ENCODE measurements at places on chromosomes 6 and 20.

GRCh38 chr6:89483111-89483720 is 50.3 kb downstream of the ANKRD6 start:
- DNase-seq, result no peak

DNA sequence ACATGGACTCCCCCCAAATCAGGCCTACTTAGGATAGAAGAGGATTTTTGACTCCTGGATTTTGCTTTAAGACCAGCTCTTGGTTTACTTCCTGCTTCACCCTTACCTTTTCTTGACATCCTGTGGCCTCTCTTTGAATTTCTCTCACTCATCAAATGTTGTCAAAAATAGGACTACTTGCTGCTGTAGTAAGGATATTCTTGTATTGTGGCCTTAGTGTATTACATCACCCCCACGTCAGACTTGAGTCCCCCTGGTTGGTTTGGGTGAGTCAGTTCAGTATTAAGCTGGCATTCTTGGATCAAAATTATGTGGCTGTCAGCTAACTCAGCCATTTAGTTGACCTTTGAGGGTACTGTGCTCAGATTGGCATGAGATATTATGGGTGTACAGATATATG is 1.1 kb downstream of the TPX2 start:
- no peak for DNase-seq

- peak; percentile 2 for DNase-seq
Measured at GRCh38 chr20:50172347-50173013, 18.1 kb upstream of the CEBPB start.

DNA sequence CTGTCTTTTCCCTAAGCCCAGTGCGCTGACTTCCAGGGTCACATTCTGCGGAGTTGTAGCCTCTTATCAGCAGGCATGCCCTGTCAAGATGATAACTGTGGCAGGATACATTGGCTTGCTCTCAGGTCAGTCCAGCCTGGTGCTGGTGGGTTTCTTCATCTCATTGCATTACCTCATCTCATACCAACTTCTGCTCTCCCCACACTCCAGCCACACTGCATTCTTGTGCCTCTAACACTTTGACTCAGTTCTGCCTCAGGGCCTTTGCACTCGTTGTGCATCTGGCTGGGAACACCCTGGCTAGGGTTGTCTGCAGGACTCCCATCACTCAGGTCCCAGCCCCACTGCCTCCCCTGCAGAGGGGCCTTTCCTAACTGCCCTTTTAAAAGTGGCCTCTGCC is 110.3 kb upstream of the BACH2 start:
- no peak for DNase-seq

GRCh38 chr20:24958506-24959385 is 9.7 kb downstream of the CST7 start:
- no peak for DNase-seq

GRCh38 chr20:19828232-19828631 is 70.2 kb downstream of the RIN2 start:
- no peak for DNase-seq

DNA sequence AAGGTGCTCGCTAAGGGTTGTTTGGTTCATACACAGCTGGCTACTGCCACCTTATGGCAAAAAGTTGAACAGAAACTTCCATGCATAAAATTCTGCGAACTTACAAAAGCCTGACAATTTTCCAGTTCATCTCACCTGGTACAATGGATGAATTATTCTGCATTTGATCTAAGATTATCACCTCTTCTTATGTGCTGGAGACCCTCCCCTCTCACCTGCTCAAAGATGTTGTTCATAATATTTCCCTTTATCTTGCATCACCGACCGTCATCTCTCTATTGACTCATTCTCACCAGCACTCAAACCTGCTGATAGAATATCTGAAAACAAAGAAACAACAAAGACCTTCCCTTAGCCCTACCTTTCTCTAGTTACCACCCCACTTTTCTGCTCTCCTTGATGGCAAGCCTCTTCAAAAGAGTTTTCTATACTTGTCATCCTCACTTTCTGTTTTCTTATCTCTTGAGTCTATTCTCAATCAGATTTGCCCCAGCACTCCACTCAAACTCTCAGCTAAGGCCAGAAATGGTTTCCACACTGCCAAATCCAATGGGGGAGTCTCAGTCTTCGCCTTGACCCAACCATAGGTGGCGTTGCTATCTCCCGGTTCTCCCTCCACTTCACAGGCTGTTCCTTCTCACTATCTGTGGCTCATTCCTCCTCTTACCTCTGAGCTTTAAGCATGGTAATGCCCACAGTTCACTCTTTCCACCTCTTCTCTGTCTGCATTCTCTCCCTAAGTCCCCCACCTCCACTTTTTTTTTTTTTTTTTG is 25.8 kb downstream of the SNRNP48 start:
- DNase-seq, result peak; percentile 37

DNA sequence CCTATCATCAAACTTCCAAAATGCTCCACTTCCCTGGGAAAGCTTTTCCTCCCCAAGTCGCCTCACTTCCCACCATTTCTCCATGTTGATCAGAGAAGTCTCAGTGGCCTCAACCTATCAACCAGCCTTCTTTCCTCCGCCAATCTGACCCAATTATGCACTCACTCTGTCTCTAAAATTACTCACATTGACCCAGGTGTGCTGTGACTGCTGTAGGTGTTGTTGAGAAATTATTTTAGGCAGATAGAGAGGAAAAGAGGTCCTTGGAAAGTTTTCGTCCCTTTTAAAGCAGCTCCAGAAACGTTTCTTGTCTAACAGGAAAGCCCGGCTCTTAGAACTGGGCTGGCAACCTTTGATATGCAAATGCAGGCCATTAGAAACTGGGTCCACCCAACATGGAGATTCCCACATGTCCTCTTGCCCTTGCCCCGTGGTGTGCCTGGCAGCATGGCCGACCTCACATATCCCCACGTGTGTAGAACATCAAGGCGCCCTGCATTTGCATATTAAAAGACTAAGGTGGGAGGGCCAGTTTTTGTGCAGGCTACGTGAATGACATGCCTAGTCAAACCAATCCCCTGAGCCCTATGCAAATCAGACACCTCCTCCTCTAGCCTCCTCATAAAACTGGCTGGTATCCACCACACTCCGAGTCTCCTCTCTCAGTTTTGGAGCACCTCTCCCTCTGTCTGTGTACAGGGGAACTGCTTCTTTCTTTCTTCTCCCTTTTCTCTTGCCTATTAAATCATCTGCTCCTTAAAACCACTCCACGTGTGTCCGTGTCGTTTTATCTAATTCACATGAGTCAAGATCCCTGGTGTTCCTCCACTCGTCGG is 12.9 kb downstream of the IPCEF1 start:
- peak; percentile 30 for DNase-seq

DNA sequence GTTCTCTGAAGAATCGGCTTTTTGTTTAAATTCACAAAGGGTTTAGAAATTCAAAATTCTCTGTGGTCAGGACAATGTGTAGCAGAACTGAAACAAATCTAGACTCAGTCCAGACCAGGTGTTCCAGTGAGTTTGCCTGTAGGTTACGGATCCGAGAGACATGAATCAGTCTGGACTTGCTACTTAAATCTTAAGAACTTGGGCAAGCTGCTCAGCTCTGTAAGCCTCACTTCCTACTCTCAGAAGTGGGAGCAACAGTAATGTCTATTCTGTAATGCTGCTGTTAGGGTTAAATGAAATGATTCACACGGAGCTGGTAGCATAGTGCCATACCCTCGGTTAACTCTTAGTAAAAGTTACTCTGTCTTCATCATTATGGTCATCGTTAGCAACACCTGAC is 37.7 kb downstream of the HECA start:
- DNase-seq, result no peak

- no peak for DNase-seq
Measured at GRCh38 chr6:14153228-14153627, 35.7 kb downstream of the CD83 start.

GRCh38 chr20:3732327-3733118 is at the start of gene HSPA12B:
TSS of gene HSPA12B (plus strand) at chr20:3732685. CDS start at chr20:3738675, 5,990 bp downstream.
- DNase-seq, result no peak

DNA sequence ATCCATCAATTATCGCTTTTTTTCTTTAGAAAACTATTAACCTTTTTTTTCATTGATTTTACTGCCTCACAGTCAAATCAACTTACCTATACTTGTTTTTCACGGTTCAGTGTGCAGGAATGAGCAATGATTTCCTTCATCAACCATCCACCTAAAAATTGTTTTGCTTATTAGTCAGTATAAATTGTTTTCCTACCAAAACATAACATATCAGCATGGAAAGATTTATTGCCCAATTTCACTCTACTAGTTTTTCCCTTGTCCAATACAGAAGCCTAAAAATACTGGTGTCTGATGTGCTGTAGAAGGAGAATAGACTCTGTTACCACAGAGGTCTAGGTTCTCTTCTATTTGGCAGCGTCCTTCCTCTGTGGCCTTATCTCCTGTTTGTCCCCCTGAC is 558.2 kb upstream of the CITED2 start:
- DNase-seq, result no peak

- no peak for DNase-seq
Measured at GRCh38 chr6:40461643-40462042, 125.5 kb downstream of the LRFN2 start.

- no peak for DNase-seq
Measured at GRCh38 chr6:166268431-166268830, 39.8 kb downstream of the PRR18 start.

GRCh38 chr6:137903933-137904821 is 37.1 kb downstream of the TNFAIP3 start:
- DNase-seq, result no peak

DNA sequence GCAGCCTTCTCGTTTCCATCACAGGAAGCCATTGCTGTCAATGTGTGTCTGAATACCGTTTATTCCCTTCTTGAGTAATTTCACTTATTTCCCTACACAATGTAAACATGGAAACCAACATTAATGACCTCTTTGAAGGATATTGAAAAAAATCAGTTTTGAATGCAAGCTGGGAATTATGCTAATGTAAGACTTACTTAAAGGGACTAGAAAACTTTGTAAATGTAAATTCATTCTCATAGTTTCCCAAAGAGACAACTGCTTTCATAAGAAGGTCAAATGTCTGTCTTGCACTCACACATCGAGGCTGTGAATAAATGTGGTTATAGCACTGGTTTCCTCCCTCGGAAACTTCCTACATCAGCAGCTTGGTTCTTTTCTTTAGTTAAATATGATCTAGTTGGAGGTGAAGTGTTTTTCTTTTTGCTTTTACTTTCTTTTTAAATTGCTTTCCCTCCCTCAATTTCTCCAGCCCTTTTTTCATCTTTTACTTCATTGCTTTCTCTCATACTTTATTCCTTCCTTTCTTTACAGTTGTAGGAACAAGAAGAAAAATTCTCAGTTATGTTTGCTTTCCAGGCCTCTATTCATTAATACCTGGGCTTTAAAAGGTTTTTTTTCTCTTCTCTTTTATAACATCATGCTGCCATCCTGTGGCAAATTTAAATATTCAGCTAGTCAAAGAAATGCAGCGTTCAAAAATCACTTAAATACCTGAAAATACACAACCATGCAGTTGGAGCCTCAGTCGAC is 108.3 kb downstream of the TNFAIP3 start:
- DNase-seq, result no peak

DNA sequence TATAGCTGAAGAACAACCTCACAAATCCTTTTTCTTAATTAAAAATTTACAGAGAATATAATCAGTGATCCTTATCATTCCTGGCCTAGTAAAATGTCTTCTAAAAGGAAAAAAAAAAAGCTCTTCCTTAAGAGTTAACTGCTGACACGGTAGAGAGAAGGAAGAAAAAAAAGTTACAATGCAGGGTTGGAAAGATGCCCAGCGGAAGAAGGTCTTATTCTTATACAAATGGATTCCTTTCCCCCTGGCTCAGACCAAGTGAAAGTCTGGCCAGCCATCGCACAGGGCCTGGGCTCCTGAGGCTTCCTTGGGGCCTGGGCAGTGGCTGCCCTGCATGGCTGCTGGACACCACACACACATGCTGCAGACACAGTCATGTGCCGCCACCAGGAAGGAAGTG is 688.6 kb downstream of the TENT5A start:
- DNase-seq, result no peak
